CD4-positive, alpha-beta memory T cell (primary cell): ENCODE measurements at places on chromosomes 3 and 15. TPM values are rescaled to one million over a fixed set of nuclear protein-coding genes. Genes with fewer than 3 reads are reported as not detected.

The XCR1 gene
- polyA plus RNA-seq = not detected

The FYCO1 gene
- 10.8 TPM for polyA plus RNA-seq

The RTP4 gene
- 3.5 TPM for polyA plus RNA-seq

The CHRM5 gene
- not detected for polyA plus RNA-seq

The COPG1 gene
- 111 TPM for polyA plus RNA-seq

The DNAH12 gene
- not detected for polyA plus RNA-seq

The OR5K2 gene
- not detected for polyA plus RNA-seq

The SOX14 gene
- polyA plus RNA-seq = not detected

The FHIT gene
- polyA plus RNA-seq = 18.1 TPM

The ABTB1 gene
- polyA plus RNA-seq = 66.9 TPM

The MOBP gene
- polyA plus RNA-seq = not detected

The CLDN18 gene
- not detected for polyA plus RNA-seq

The KCNMB2 gene
- not detected for polyA plus RNA-seq
